ENCODE measurements at places on chromosomes 5 and 9.

- DNase-seq: no peak
Measured at GRCh38 chr5:121719255-121719654, 132.4 kb upstream of the FTMT start.

DNA sequence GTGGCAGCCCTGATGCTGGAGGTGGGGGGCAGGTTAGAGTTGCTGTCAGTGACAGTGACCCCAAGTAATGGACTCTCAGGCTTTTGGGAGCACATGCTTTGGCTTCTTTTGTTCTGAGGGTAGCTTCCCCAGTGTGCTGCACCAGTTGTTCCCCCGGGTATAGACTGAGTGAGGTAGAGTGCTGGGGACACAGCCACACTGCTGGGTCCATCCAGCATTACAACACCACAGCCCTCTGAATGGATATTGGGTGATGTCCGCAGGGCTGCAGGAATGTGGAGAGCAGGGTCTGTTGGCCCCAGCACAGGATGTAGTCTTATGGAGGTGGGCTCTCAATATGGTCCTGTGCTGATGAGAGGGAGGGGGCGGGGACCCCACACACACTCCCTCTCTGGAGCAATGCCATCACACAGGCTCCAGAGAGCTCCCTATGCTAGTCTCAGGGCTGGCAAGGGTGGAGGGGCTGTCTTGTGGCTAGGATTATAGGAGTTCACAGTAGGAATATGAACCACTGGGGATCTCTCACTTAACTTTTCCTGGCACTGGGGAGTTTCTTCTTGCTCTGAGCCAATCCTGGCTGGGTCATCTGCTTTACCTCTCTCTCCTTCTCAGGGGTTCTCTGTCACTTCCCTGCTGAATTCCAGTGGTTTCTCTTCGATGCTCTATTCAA is 20.7 kb downstream of the OSMR start:
- DNase-seq: no peak

GRCh38 chr5:147759441-147759840 is 23.1 kb downstream of the JAKMIP2 start:
- DNase-seq: no peak

DNA sequence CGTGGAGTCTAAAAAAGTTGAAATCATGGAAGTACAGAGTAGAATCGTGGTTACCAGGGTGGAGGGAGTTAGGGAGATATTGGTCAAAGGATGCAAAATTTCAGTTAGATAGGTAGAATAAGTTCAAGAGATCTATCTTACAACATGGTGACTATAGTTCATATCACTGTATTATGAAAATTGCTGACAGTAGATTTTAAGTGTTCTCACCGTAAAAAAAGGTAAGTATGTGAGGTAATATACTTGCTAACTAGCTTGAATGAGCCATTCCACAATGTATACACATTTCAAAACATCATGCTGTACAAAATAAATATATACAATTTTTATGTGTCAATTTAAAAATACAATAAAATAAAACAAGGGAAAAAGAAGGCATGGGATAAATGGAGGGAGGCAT is 392.1 kb downstream of the CAAP1 start:
- DNase-seq: no peak

- no peak for DNase-seq
Measured at GRCh38 chr5:39624268-39624886, 199.6 kb upstream of the DAB2 start.

DNA sequence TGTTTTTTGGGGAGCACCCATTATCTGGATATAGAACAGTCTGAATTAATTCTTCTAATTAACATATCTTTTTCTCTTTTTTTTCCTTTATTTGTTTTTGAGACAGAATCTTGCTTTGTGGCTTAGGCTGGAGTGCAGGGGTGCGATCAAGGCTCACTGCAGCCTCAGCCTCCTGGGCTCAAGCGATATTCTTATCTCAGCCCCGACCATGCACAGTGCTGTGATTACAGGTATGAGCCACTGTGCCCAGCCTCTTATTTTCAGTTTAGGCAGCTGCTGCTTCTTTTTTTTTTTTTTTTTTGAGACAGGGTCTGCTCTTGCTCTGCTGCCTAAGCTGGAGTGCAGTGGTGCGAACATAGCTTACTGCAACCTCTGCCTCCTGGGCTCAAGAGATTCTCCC is 20.2 kb downstream of the UBE2R2 start:
- no peak for DNase-seq
